ENCODE measurements at places on chromosomes 5 and 9.

- DNase-seq, result no peak
These were observed 30.8 kb downstream of the ARHGAP26 start for GRCh38 chr5:142800776-142801494.

GRCh38 chr5:55415071-55415470 lies 107.3 kb downstream of the MTREX start:
- DNase-seq, result no peak

DNA sequence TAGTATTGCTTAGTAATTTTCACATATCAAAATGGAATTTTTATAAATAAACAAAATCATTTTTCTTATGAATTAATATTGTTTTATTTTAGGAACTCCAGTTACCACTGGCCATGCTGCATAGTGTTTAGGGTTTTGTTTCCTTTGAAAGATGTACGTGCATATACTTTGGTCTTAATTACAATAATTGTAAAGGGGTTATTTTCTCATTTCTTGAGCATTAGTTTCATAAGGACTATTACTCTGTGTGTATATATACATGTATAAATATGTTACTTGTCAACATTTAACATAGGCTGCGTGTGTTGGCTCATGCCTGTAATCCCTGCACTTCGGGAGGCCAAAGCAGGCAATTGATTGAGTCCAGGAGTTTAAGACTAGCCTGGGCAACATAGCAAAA lies 21.6 kb downstream of the ACO1 start:
- DNase-seq, result no peak

GRCh38 chr5:74546796-74547195 lies 93.7 kb downstream of the ENC1 start:
- no peak for DNase-seq

- no peak for DNase-seq
These were observed 66.0 kb upstream of the PITX1 start for GRCh38 chr5:135100011-135100410.

DNA sequence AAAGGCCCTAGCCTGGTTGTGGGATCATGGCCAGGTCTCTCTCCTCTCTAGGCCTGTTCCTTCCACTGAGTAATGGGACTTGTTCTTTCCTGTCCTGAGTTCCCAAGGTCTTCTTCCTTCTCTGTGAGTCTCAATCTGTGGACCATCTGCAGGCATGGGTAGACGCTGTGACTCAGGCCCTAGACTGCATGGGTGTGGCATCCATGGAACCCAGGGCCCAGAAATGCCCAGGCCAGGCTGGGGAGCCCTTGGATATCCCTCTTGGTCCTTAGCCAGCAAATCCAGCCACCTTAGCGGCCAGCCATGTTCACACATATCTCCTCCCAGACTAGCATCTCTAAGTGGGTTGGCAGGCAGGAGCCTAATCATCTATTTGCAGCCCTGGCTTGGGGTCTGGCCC lies 2.3 kb upstream of the ACSL6 start:
- no peak for DNase-seq

Measured in stimulated activated CD8-positive, alpha-beta memory T cell treated with anti-CD3 and anti-CD28 coated beads, Interleukin-7, amount 100 ng/mL, for 1 hour (primary cell).